ENCODE measurements at places on chromosomes 7 and 10.

GRCh38 chr7:128108129-128108528 is 76.9 kb upstream of the LRRC4 start:
- no peak for DNase-seq

GRCh38 chr10:129966370-129966888 is 2.4 kb upstream of the EBF3 start:
- no peak for DNase-seq

- no peak for DNase-seq
These were observed 73.7 kb downstream of the AP3M1 start for GRCh38 chr10:74076961-74077360.

GRCh38 chr7:65233409-65234034 is 140.1 kb upstream of the ZNF92 start:
- no peak for DNase-seq

GRCh38 chr7:133941496-133941895 is 185.6 kb upstream of the LRGUK start:
- peak; percentile 15 for DNase-seq

- no peak for DNase-seq
These were observed 472.3 kb upstream of the VSTM2A start for GRCh38 chr7:54069843-54070242.

DNA sequence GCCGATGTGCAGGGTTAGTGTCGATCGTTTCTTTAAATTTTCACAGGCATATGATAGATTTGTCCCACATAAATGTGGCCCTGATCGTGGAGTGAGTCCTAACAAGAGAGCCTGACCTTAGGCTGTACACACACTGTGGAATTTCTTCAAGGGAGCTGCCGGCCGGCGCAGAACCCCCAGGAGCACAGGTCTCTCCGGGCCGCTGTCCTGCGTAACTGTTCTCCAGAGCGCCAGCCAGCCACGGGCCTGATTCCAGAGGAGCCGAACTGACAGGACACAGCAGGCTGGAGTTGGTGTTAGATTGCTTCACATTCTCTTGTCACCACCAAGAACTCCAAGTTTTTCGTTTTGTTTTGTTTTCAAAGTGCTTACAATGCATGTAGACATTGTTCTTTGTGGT is 37.3 kb downstream of the SHH start:
- no peak for DNase-seq

GRCh38 chr10:69862882-69863530 is 61.3 kb downstream of the COL13A1 start:
- no peak for DNase-seq

DNA sequence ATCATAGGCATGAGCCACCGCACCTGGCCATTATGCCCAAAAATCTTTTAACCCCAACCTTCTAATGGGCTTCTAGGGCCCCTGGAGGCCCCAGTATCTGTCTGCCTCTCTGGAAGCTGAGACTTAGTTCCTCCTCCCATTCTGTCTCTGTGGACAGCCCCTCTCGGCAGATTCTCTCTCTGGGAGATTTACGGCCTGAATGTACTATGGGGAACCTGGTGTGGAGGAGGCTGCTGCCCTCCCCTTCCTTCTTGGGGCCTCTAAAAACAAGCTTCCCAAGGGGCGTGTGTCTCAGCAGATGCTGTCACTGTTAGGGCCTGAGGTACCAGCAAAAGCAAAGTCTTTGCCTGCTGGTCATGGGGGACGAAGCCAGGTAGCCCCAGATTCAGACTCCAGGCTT is 35.8 kb upstream of the PRKAR1B start:
- DNase-seq, result no peak

DNA sequence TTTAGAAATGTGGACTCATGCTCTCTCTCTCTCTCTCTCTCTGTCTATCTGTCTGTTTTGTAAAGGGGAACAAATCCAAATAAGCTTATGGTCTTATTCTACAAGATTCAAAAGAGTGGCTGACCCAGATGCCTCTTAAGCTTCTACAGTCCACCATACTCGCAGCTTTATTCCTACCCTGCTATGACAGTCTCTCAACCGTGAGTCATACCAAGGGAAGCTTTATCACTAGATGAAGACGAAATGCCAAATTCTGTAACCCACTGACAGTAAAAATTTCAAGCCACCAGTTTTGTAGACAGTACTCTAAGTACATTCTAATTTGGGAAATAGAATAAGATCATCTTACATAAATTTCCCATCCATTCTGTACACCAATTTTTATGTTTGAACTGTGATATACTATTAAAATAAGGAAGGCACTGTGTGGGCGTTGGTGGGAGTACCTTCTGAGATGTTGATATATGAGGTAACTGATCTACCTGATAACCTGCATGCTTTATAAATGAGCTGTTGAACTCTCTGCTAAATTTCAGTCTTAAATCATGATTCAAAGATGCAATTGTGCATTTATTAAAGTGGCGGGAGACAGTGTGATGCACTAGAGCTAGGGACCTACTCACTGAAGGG is 153.2 kb downstream of the KLF6 start:
- no peak for DNase-seq

GRCh38 chr7:74417419-74417971 is 36.2 kb upstream of the GTF2IRD1 start:
- DNase-seq, result peak; percentile 28

GRCh38 chr7:23607866-23608265 is 10.7 kb downstream of the CCDC126 start:
- DNase-seq, result no peak

- DNase-seq, result no peak
These were observed 152.1 kb upstream of the LYZL2 start for GRCh38 chr10:30781670-30782121.

- DNase-seq, result no peak
These were observed 190.8 kb upstream of the TMEM196 start for GRCh38 chr7:19964246-19964645.

GRCh38 chr7:32222251-32222900 is 152.2 kb upstream of the PDE1C start:
- no peak for DNase-seq

DNA sequence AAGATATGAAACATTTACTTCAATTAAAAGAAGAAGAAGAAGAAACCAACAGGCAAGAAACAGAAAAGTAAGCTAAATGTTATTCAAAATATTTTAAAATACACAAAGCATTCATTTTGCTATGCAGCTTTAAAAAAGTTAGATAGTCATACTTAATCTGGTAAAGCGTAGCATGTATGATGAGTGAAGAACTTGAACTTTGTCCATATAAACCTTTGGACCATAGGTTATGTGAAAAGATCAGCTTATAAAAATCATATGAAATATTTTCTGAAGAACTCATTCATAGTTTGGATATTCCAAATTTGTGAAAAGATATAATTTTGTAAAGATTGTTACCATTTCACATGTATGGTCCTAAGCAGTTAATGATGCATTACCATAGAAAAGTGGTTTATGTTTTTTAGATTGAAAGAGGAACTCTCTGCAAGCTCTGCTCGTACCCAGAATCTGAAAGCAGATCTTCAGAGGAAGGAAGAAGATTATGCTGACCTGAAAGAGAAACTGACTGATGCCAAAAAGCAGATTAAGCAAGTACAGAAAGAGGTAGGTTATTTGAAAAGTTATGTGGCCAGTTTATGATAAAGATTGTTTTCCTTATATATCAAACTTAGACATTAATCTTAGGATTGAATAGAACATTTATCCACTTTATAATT is 37.3 kb downstream of the KIF20B start:
- no peak for DNase-seq

DNA sequence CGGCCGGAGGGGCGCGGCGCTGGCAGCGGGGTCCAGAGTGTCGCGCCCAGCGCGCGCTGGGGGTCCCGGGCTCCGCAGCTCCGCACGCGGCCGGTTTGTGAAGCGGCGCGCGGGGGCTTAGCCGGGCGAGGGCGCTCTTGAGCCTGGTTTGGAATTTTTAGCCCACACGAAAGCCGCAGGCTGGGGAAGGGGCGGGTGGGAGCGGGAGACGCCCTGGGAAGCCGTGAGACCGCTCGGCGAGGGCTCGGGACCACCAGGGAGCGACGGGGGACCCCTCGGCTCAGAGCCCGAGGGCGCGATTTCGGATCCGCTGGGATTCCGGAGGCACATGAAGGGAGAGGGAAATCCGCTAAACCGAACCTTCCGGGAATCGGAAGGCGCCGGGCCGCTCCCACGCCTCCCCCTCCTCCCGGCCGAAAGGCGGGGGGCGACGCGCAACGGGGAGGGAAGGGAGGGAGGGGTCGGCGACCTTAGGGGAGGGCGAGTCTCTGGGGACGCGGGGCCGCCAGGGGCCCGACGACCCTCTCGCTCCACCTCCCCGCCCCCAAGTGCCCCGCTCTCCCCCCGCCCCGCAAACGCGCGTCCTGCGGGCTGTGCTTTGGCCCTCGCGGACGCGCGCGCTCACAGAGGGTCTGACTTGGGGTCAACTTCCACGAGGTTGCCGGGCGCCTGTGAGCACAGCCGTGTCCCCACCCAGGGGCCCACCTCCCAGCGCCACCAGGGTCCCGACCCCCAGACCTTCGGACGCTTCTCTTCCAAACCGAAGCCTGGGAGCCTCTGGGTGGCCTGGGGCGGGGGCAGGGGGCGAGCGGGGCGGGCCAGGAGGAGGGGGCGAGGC is 5.1 kb upstream of the ELFN1 start:
- peak; percentile 64 for DNase-seq

DNA sequence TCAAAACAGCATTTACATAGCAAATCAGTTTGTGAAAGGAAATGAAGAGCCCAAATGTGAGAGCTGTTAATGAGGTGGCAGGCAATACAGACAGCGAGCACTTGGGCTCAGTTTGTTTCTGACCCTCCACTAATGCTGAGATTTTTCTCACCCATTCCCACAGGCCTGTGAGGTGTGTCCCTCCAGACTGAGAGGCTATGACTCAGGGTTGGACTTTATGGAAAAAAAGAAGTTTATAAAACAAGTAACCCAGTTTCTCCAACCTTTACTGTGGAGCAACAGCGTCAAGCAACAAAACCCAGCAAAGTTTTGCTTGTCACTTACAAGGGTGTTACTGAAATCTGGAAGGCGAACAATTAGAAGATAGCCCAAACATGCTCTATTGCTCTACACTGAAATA is 4.9 kb upstream of the FEZF1 start:
- DNase-seq, result no peak

- DNase-seq, result no peak
These were observed 228.1 kb downstream of the BAMBI start for GRCh38 chr10:28905371-28905770.

DNA sequence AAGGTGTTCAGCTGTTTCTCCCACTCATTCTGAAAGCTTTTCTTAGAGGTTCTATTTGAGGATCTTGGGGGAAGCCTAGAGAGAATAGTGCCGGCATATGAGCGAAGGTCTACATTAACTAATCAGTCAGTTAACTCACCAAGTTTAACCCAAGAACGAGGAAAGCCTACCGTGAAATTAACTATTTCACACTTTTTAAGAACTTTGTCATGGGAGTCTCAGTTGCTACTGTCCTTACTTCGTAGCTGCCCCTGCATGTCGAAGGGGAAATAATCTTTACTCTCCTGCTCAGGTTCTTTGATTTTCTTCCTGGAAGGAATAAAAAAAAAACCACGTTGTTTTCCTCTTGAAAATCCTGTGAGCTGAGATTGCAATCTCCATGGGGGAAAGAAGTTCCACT is 115.1 kb downstream of the FRMD4A start:
- DNase-seq, result no peak

DNA sequence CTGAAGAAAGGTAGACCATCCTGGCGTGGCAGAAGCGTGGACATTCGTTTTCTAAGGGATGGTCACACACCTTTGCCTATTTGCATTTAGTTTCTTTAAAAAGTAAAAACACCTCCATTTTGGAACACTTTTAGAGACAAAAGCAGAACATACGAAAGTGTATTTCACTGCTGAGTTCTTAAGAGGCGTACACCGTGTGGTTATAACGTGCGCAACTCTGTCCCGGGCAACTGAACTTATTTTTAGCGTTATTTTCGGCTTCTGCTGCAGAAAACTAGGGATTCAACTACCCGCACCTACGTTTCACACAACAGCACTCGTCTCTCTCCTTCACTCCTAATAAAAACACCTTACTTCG is 557 bp upstream of the LSM8 start:
- no peak for DNase-seq

GRCh38 chr7:15305002-15305600 is 256.7 kb downstream of the AGMO start:
- peak; percentile 20 for DNase-seq

DNA sequence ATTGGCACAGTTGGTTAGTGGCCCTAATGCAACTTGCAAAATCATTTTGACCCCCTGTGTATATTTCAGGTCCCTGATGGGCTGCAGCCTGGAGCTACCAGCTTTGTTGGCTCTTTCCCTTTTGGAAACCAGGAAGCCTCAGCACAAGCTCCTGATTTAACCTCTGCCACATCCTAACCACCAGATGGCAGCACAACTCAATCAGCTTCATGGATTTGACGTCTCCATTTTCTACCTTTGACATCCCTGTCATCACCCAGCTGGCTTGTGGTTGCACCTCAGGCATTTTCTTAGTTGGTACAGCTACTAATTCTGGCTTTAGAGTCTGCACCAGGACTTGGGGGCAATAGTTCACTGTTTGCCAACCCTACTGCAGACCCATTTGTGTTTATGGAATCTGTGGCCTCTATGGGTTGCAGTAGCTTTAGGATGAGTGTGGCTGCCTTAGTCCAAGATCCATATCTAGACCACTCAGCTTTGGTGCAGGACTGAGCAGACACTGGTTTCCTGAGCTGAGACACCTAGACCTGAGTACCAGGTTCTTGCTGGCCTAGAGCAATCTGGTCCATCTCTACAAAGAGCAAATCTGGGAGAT is 456.2 kb downstream of the REEP3 start:
- no peak for DNase-seq

DNA sequence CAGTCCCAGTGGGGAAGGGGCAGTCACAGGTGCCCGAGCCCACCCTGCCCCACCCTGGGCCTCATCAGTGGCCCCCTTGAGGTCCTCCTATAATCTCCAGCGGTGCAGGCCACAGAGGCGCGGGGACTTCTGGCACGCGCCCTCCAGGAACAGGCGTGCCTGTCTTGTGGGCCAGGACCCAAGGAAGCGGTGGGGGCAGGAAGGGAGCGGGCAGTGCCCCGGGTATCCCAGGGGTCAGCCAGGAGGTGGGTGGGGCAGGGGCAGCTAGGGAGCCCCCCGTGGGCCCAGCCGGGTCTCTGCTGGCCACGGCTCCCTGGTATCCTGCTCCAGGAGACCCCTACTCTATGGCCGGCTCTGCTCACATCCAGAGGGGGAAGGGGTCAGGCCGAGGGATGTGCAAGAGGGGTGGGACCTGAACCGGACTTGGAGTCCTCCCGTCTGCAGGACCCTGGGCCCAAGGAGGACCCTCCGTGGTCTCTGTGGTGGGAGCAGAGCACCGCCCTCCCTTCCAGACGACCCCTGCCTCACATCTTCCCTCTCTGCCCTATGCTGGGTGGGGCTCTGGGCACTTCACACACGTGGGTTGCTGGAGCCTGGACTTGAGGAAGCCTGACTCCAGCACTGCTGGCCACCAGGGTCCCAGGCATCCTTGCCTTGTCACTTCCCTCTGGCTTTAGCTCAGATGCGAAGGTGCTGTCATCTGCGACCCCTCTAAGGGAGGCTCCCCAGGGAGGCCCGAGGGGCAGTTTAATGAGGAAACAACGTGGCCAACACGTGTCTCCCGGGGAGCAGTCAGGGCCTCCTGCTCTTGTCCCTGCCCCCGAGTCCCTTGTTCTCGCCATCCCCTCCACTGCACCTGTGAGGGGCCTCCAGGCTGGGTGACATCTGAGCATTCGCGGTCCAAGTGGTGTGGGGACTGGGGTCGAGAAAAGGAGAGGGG is 18.3 kb upstream of the GRIFIN start:
- DNase-seq, result no peak

- no peak for DNase-seq
These were observed 247.5 kb downstream of the THSD7A start for GRCh38 chr7:11584406-11585031.

Data from amniotic stem cell (primary cell).